Activated effector memory CD4-positive, alpha-beta T cell treated with Interleukin-2 at 50 U/mL for 16 hours (primary cell): ENCODE measurements at places on chromosomes 11 and 22.

GRCh38 chr11:59918987-59919589, 19.1 kb upstream of the OOSP1 start:
- no peak for DNase-seq

- DNase-seq, result no peak
Observed at GRCh38 chr11:62770778-62771143, 435 bp upstream of the TAF6L start.

DNA sequence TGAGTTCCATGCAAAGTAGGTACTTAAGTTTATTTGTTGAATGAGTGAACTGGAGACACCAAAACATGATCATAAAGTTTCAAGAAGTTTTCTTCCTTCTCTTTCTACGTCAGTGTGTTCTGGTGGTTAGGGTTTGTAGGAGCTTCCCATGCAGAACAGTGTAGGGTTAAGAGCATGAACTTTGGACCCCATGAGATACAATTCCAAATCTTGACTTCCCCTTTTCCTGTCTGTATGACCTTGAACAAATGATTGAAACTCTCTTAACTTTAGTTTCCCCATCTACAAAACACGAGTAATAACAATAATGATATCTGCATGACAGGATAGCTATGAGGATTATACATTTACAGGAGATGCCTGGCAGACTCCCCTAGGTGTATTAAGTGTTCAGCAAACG, 41.0 kb upstream of the TENM4 start:
- DNase-seq, result no peak

DNA sequence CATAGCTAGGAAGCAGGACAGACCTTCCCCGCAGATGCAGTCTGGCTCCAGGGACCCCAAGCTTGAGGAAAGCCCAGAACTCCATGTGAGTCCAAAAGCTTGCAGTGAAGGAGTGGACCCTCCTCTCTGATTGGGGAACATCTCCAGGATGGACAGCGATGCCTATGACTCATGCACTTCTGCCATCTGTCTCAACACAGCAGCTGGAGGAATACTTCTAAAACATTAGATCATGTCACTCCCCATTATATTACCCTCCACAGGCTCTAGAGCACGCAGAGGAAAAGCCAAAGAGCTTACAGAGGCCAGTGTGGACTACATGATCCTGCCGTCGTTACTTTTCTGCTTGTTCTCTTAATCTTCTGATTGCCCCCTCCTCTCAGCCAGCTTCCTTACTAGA, 605.7 kb downstream of the INSC start:
- no peak for DNase-seq

DNA sequence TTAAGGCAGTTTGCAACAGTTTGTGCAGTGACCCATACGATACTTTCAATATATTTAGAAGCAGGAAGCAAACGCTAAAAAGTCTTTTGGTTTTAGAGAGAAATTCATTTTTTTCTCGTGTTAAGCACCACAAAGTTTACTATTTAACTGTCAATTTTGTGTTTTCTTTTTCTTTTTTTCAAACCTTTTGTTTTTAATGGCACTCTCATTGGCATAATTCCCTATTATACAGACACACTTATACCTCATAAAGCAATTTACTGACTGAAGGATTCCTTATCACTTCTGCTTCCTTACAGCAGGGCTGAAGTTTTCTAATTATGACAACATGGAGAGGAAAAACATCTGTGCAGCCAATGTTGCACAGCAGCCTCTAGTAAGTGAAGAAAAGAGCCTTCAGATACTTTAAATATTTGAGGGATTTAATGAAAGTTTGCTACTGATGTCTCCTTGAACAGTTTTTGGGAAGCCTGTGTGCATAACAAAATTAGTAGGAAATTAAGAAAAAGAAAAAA, 2191.2 kb downstream of the LRRC4C start:
- DNase-seq, result no peak

DNA sequence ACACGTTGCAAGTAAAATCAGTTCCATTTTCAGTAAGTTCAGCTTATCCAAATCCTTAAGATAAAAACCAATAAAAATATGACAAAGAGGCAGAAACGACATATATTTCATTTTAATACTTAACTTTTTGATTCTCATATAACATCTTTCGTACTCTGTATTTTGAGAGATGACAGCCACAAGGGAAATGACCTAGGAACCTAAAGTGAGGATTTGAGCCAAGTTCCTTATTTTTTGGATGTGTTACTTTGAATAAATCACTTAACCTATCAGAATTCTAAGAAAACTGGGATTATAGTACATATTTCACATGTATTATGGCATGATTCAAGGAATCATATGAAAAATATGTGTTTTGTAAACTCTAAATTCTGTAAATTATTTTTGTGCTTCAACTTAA, 143.6 kb upstream of the TRPC6 start:
- no peak for DNase-seq

- peak; percentile 44 for DNase-seq
Observed at GRCh38 chr11:68962527-68963250, 18.1 kb downstream of the MRGPRD start.

GRCh38 chr11:6746086-6746618, 25.6 kb downstream of the OR2AG2 start:
- DNase-seq, result peak; percentile 27

DNA sequence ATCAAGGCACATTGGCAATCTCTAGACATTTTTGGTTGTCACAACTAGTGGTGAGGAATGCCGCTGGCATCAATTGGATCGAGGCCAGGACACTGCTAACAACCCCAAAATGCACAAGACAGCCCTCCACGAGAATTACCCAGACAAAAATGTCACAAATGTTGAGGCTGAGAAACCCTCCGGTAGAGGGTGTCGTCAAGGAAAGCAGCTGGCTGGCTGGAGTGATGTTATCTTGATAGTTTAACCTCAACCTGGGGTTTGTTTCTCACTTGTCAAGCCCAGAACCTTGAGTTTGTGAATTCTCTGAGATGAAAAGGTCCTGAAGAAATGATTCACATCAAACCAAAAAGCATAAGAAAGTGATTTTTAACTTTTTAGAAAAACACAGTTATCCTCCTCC, 21.1 kb upstream of the TMPRSS13 start:
- DNase-seq, result peak; percentile 55

GRCh38 chr11:19810852-19811251, 98.2 kb downstream of the NAV2 start:
- no peak for DNase-seq

DNA sequence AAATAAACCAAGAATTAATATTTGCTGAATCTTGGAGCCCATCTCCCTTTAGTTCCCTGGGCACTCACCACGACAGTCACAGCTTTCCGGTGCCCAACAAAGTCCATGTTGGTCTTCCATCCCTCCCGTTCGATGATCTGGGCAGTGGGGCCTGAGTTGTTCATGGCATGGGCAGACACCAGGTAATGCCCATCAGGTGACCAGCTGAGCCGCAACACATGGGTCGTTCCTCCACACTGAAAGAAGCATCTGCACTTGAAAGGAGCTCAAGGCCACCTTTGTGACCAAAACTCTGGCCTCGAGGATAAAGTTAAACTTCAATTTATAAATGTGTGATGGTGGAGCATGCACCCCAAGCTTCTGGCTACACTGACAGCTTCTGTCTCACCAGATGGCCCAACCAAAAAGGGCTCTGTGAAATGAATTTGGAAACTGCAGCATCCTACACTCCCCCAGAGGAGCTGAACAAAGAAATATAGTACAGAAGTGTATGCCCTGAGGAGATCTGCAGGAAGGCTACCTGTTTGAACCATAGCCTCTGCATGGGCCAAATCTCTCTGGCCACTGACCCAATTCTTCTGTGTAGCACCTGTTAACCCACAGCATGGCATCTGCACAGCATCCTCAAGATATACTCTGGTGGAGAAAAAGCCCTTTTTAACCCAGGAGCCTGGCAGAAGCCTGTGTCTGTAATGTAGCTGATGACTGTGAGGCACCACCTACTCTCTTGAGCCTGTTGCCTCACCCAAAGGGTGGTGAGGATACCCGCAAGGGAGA, 37.1 kb downstream of the HIRA start:
- no peak for DNase-seq

DNA sequence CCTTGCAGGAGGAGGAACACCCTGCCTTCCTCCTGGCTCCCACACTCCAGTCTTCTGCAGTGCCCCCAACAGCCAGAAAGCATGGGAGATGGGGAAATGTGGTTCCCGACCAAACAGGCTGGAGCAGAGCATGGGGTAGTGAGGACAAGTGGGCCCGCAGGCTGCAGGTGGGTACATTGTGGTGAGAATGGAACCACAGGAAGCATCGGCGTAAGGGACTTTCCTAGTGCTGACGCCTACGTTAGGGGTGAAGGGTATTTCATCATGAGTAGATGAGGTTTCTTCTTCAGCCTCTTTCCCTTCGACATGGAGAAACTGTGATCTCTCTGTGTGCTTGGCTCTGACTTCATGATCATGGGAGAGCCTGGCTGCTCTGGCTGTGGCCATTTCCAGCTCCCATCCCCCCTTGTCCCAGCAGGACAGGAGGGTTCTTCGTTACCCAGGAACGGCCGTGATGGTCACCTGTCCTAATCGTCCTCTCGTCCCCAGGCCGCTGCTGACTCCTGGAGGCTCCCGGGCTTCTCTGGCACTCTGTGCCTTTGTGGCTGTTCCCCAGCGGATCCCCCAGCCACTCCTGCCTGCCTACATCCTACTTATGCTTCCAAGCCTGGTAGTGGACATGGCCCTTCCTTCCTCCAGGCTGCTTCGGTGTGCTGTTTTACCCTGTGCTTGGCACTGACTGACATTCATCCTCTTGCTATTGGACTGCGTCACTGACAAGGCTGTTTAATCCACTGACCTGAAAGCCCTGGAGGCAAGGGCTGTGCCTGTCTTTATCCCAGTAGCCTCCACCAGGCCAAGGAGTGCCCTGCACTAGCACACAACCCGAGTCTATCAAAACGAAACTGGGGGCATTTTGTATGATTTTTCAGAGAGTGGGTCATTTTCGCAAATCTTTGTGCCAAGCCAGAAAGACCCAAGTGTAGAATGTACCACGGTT, 65.2 kb upstream of the CECR2 start:
- DNase-seq, result peak; percentile 26

- no peak for DNase-seq
Observed at GRCh38 chr11:78935398-78936068, 360.9 kb upstream of the NARS2 start.

- no peak for DNase-seq
Observed at GRCh38 chr11:19868281-19868821, 155.7 kb downstream of the NAV2 start.

- DNase-seq, result no peak
Observed at GRCh38 chr11:33701302-33702230, 940 bp upstream of the C11orf91 start.

DNA sequence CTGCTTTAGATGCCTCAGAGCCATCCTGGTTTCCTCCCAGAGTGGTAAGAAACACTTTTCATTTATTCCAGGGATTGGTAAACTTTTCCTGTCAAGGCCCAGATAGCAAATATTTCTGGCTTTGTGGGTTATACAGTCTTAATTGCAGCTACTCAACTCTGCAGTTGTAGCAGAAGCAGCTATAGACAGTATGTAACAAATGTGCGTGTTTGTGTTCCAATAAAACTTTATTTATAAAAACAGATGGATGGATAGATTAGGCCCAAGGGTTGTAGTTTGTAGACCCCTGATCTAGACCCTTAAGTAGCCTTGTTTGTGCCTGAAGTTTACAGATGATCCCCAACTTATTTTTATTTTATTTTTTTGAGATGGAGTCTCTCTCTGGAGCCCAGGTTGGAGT, 17.9 kb downstream of the NNMT start:
- DNase-seq, result no peak

- no peak for DNase-seq
Observed at GRCh38 chr11:104905271-104905670, 7.0 kb upstream of the CASP12 start.

DNA sequence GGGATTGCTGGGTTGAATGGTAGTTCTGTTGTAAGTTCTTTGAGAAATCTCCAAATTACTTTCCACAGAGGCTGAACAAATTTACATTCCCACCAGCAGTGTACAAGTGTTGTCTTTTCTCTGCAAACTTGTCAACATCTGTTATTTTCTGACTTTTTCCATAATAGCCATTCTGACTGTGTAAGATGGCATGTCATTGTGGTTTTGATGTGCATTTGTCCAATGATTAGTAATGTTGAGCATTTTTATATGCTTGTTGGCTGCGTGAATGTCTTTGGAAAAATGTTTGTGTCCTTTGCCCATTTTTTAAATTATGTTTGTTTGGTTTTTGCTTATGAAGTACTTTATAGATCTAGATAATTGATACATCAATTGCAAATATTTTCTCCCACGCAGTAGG, 1025.0 kb downstream of the JRKL start:
- no peak for DNase-seq
